Activated naive CD8-positive, alpha-beta T cell treated with anti-CD3 and anti-CD28 coated beads for 36 hours (primary cell): ENCODE measurements at places on chromosomes 2 and 18.

DNA sequence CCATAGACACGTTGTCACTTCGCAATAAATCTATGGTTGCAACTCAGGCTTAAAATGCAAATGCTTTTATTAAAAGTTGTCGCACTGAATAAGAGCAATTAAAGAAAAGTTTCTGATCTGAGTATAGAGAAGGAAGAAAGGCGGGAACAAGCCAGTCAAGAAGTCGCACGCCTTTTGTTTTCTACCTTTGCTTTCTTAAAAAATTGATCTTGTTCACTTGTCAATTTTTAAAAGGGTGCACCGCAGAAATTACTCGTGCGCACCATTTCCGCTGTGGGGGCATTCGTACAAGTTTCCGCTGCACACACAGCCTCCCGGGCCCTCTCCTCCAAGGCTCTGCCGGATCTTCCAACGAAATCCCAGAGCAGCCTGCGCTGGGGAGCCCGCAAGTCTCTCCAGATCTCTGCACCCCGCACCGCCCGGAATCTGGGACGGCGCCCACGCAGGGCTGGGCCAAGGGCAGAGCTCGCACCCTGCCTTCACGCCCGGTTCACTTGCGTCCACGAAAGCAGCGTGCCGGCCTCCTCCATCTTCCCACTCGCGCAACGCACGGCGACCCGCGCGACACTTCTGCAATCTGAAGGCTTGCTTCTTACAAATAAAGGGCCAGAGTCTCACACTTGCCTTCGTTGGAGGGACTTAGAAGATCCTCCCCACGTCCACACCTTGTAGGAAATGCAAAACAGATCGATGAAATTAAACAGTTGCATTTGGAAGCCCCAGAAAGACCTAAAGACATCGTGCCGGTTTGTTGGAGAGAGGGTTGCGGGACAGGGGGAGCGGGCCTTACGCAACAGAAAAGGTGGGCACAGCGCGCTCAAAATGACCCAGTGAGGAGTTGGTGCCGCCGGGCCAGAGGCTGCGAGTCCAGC is 2.6 kb upstream of the SALL3 start:
- no peak overlapping the region for H3K27ac ChIP-seq
- DNase-seq, result no peak
- peaks cover 69% of the 10 kb centered on the region for H3K27me3 ChIP-seq
- H3K4me3 ChIP-seq, result peak overlapping the region; percentile 6
- peaks cover 3% of the 10 kb centered on the region for H3K36me3 ChIP-seq

- H3K4me3 ChIP-seq, result no peak overlapping the region
- no peak for DNase-seq
- no peaks in the 10 kb centered on the region for H3K36me3 ChIP-seq
- no peak overlapping the region for H3K27ac ChIP-seq
- H3K27me3 ChIP-seq, result peaks cover 17% of the 10 kb centered on the region
- no peaks in the 10 kb centered on the region for H3K4me1 ChIP-seq
Observed at GRCh38 chr2:152585830-152586484, 131.3 kb downstream of the PRPF40A start.

DNA sequence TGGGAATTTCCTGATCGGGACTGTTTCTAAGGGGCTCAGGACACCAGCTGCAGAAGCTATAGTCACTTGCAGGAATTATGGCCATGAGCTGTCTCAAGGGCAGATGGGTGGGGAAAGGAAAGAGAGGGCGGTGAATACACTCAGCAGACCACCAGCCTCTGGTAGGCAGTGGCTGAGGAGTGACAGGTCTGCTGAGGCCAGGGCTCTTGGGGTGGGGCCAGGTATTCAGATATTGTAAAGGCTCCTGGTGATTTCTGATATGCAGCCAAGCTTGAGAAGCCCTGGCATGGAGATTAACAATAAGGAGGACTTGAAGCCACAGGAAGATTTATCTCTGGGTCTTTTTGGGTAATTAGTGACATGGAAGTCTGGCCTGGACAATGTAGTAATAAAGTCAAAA is 145.3 kb upstream of the AQP4 start:
- H3K27me3 ChIP-seq, result peaks cover 4% of the 10 kb centered on the region
- H3K4me1 ChIP-seq, result no peaks in the 10 kb centered on the region
- H3K36me3 ChIP-seq, result no peaks in the 10 kb centered on the region
- no peak overlapping the region for H3K4me3 ChIP-seq
- H3K27ac ChIP-seq, result no peak overlapping the region

GRCh38 chr18:2920027-2920426 is 73.2 kb downstream of the EMILIN2 start:
- DNase-seq, result no peak
- peaks cover 23% of the 10 kb centered on the region for H3K36me3 ChIP-seq
- no peak overlapping the region for H3K4me3 ChIP-seq
- no peak overlapping the region for H3K27ac ChIP-seq
- no peaks in the 10 kb centered on the region for H3K27me3 ChIP-seq

- no peak overlapping the region for H3K27ac ChIP-seq
- DNase-seq, result no peak
Observed at GRCh38 chr18:51537487-51537886, 340.0 kb upstream of the MEX3C start.
